Spleen (tissue), 13 donors: ENCODE measurements at places on chromosomes 7 and 10. TPM values are rescaled to one million over a fixed set of nuclear protein-coding genes. Genes with fewer than 3 reads are reported as not detected.

Gene CYP3A4
- not detected for total RNA-seq

Gene EFCAB10
- not detected for total RNA-seq

DNA sequence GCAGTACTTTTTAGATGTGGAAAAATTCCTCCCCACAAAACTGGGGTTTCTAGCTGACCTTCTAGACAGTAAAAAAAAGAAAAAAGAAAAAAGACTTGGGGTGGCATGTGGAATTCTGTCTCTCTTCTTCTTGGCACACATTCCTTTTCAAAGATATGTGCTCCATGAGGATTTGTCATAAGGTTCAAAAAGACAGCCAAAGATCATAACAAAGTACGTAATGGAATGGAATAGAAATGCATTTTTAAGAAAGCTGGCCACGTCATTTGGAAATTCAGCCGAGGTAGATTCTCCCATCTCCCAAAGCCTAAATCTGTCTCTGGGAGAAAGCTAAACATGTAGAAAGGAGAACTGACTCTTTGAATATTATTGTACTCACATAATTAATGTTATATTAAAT lies 381.3 kb upstream of the NFE2L3 start:
- DNase-seq = no peak

GRCh38 chr7:35691827-35692307 lies 3.1 kb downstream of the HERPUD2 start:
- DNase-seq = peak; percentile 77

DNA sequence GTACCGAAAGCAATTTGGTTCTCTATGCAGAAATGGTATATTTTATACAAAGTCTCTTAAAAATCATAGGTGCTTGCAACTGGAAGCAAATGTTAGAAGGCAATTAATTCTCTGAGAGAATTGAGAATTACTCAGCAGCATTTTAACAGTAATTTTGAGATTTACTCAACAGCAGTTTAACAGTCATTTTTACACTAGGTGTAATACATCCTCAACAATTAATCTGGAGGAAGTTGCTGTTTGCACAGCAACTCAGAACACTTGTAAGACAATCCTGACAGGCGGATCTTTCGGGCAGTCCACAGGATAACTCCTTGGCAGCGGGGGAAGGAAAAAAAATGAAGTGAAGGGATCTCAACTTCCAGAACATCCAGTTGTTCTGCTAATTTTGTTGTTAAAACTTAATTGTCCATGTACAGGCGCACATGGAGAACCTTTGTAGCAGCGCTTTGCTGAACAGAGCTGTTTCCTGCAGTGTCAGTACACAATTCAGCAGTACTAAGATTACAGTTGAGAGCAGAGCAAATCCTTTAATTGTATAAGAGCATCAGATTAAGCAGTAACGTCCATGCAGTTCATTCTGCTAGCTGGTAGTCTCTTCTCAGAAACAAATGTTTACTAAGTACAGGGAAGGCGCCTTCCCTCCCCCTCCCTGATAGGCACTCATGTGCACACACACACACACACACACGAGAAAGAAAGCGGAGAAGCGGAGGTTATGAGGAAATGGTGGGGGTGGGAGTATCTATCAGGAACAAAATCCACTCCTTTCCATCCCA lies 43.8 kb downstream of the ENO4 start:
- DNase-seq = no peak

GRCh38 chr10:70785190-70785589 lies at the start of gene TBATA:
TSS of gene TBATA (minus strand) at chr10:70785377. CDS start at chr10:70783379, 1,998 bp downstream.
- DNase-seq = no peak

DNA sequence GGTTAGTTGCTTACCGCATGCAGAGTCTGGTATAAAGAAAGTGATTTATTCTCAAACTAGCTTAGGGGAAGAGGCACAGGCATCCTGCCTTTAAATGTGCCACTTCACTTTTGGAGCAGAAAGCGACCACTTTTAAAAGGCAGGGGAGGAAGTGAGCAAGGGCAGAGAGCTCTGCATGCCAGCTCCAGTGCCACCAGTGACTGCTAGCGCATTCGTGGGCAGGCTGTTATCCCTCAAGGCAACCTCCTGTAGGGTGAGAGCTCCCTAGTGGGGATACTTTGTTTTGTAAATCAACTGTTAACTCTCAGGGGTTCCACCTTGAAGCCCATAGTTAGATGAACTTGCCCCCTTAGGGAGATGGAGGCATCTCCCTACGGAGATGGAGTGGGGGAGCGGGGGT lies 29.4 kb upstream of the GRB10 start:
- DNase-seq = no peak

DNA sequence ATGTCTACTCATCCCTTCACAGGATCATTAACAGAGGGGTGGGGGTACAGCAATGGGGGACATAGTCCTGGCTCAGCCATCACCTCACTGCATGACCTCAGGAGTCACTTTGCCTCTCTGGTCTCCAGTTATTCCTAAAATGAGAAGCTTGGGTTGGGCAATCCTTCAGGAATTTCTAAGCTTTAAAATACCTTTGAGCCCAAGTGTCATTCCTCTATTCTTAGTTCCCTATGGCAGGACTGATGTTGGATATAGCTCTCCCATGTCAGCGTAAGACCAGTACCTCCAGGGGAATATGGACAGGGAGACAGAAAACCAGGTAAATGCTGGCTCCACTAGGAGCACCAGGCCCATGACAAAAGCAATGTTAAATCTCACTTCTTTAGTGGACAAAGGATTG lies 34.5 kb downstream of the BLNK start:
- DNase-seq = no peak

DNA sequence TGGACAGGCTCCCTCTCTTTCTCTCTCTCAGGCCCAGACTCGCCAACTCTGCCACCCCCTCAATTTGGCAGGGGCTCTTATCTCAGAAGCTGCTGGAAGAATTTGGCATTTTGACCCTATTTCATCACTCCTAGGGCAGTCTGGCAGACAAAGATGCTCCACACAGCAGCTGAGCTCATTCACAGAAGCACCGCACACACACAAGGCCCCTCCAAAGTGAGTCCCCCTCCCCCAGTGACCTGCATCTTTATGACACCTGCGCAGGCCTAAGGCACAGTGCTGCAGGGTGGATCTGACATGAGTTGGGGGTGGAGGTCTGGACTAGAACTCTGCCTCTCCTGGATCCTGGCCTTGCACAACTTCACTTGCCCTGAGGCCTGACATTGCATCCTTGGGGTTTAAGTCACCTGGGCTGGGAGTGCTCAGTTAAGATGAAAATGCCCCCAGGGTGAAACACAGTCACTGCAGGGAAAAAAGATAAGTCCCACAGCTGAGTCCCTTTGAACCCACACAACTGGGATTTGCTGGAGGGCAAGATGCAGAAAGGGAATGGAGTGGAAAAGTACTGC lies 41.1 kb upstream of the DUSP5 start:
- peak; percentile 60 for DNase-seq
